ENCODE measurements at places on chromosomes 5 and 9.

GRCh38 chr5:15791859-15792258 is 291.9 kb downstream of the FBXL7 start:
- no peak for DNase-seq

- DNase-seq: no peak
Observed at GRCh38 chr5:172492097-172492840, 37.9 kb upstream of the SH3PXD2B start.

DNA sequence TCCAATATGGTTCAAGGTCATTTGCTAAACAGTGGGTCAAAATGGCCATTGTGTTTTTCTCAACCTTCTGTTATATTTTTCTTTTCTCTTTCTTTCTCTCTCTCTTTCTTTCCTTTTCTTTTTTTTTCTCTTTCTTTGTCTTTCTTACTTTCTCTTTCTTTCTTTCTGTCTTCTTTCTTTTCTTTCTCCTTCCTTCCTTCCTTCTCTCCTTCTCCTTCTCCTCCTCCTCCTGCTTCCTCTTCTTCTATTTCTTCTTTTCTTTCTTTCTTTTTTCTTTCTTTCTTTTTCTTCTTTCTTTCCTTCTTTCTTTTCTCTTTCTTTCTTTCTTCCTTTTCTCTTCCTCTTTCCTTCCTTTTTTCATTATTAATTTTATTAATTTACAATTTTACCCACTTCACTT is 619.5 kb downstream of the IRX1 start:
- DNase-seq: no peak

- no peak for DNase-seq
Observed at GRCh38 chr5:41754857-41755256, 115.4 kb downstream of the OXCT1 start.

GRCh38 chr9:129549684-129550083 is 71.2 kb downstream of the C9orf50 start:
- DNase-seq: no peak

DNA sequence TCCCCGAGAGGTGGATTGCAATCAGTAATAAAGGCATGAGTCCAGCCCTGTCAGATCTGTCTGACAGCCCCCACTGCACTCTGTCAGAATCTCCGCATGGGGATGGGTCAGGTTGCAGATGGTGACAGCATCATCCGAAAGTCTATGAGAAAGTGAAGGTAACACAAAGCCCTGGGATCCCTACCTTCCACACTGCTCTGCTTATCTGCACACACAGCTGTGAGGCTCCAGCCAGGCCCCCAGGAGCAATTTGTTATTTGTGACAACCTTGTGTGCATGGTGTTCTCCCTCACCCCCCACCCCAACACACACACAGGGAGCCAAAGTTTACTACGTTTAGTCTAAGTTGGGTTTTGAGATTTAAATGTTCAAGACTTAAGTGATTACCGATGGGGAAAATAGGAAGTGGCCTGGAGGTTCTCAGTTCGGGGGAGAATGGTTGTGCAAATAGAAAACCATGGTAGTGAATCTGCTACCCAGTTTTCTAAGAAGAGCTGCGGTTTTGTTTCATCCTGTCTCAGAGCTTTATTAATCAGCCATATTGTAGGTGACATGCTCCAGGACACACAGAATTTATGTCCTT is 92.7 kb downstream of the SV2C start:
- no peak for DNase-seq

GRCh38 chr9:76743931-76744330 is 20.3 kb upstream of the PCA3 start:
- DNase-seq: no peak

DNA sequence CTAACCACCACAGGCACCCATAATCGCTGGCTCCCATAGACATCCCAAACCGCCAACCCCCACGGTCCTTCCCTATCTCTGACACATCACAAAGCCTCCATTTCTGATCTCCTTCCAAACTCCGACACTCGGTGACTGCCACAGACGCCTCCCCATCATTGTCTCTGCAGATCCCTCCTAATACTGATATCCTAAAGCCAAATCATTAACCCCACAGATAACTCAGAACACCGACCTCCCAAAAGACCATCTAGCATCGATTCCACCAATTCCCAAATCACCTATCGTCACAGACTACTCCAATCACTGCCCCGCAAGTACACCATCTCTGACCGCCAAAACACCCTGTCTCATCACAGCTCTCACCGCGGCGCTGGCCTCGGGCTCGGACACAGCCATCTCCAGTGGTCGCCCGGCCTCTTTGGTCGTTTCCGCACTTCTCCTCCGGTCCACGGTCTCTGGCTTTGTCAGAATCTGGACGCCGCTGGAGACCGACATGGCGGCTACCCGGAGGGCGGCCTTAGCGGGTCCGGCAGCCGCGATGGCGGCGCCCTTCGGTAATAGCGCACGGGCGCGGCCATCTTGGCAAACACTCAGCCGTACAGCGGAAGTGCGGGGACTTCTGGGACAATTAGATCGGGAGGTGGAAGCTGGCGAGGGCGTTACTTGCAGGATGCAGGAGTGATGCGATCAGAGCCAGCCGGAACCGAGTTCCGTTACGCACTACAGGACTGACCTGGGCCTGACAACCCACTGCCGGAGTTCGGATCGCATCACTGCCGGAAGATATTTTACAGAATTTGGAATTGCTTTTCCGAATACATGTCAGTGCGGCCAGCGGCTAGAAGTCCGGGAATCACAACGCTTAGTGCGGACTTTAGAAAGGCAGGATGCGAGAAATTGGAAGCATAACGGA is at the start of gene ZFP37:
Gene ZFP37 (minus strand): TSS at position 534 of the 916 bp plus-strand sequence. CDS start 36 bp downstream, at position 498.
- peak; percentile 92 for DNase-seq

- no peak for DNase-seq
Observed at GRCh38 chr5:81856948-81857928, 106.3 kb upstream of the SSBP2 start.

All from HFF-Myc (cell line).